ENCODE measurements at places on chromosomes 7 and 10.
A peak's percentile ranks its signal among the peaks of the same experiment; 100 is the strongest.

- no peak for DNase-seq
Observed at GRCh38 chr10:6231730-6232129, 29.0 kb downstream of the PFKFB3 start.

- no peak for DNase-seq
Observed at GRCh38 chr7:99628471-99629465, 12.0 kb downstream of the ZSCAN25 start.

GRCh38 chr7:8261711-8262695 lies at the start of gene ICA1:
Gene ICA1, minus strand, starts transcription at chr7:8262167. Its CDS starts 26,241 bp downstream, at chr7:8235926.
- DNase-seq: peak; percentile 61

DNA sequence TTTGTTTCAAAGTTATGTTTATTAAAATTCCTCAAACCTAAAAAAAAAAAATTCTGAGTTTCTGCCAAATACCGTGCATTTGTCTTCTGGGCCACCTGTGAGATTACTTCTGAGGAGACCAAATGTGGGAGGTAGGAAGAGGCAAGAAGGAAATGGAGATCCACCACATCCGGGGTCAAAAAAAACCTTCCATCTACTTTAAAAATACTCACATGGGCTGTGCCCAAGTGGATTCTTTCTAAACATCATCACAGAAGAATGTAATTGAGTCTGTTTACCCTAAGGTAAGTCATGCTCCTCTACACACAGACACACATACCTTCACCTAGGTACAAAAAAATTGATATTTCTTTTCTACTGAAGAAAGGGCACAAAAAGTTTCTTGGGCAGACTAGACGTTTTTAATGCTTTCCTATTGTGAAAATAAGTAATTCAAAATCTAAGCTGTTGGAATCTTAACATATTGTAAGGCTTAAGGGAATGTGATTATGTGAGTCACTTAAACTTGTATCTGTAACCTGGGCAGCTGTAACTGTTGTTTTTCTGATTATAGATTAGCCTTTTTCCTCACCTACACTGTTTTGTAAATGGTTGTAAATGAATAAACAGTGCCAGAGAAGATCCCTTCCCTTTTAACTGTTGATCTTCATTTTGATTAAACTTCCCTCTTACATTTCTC lies 19.1 kb upstream of the SPOCK2 start:
- no peak for DNase-seq

DNA sequence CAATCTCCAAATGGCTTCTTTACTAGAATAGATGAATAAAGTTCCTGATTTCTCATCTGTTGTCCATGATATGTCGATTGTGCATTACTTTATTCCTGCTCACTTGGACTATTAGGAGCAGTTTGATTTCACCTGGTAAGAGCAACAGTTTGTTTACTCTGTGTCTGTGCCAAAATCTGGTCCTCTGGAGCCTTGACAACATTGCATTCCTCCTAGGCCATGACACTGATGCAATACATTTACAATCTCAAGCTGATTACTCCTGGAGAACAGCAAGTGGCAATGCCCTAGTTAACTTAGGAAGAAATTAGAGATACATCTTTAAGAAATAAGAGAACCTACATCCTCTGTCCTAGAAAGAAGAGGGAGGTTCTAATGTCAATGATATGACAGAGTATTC lies 71.8 kb downstream of the SGCE start:
- no peak for DNase-seq

GRCh38 chr7:140016540-140016939 lies 46.2 kb downstream of the PARP12 start:
- no peak for DNase-seq

- DNase-seq: no peak
Observed at GRCh38 chr7:1941464-1942242, 271.6 kb downstream of the ELFN1 start.

- no peak for DNase-seq
Observed at GRCh38 chr7:516216-516605, 3.4 kb downstream of the PDGFA start.

DNA sequence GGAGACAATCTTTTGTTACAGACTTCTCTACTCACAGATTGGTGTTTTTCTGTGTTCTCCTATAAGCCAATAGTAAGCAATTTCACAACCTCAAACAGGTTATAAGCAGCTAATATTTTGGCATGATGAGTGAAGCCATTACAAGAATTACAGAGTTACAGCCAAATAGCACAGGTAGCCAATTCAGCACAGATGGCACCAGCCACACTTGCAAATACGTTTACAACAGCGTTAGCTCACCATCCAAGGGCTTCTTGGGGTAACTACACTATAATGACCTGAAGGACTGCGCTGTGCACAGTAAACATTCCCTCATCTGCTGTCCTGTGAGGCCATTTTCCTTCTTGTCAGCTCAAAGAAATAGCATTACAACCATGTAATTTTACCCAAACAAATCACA lies 428.6 kb downstream of the TCERG1L start:
- no peak for DNase-seq

DNA sequence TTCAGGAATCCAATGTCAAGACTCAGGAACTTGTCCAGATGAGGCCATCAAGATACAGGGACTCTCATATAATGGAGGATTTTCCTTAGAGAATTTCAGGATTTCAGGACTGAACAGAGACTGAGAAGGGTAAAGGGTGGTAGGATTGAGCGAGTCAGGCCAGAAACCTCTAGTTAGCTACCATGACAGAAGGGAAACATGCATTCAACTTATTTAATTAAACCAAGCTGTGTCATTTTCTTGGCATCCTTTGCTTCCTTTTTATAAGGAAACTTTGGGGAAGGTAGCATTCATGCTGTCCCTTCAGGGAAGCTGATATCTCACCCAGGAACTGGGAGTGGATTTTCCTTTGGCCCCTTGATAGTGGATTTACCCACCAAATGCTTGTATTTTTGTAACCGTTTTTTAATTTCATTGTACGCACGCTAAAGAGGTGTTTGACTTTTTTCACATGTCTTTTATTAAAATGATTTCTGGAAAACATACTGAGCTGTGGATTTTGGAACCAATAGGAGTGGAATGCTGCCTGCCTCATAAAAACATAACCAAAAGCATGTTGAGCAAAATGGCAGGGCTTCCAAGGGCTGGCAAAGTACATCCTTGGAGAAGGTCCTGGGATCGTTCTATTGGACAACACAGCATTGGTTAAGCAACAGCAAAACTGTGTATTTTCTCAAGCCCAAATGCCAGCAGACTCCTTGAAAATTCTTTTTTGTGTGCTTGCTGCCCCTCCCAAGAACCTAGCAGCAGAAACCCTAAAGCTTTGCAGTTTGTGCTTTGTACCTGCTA lies 104.5 kb downstream of the CXCL12 start:
- DNase-seq: no peak

DNA sequence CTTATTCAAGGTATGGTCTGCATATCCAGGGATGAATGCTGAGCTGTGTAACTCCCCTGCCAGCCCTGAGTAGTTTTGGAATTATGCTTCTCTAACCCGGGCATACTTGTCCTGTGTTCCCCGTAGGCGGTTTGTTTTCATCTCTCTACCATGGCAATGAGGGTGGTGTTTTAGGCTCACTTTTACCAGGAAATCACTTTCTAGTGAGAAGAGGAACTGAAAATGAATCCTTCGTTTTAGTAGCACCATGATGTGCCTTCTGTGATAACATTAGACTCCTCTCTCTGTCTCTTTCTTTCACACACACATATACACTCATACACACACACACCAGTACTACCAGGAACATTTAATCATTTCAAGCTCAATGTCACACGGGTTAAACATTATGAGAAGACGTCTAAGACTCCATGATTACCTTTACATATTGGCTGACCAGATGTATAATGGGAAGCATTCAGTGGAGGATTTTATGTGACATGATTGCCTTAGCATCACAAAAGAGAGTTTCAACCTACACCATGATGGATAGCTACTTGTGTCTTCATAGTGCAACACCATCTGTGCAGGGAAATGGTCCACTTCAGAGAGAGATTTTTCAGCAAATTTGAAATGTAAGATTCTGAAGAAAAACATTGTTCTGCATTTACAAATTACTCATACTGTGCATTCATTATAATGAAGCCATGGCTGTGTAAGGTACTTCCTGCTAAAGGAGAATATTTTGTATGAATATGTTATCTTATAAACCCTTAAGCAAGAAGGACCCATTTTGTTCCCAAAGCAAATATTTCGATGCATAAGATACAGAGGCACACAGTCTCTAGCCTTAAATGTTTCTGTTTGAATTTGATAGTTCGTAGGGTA lies 31.0 kb upstream of the PFKP start:
- DNase-seq: no peak

- DNase-seq: no peak
Observed at GRCh38 chr7:100065452-100066186, 15.9 kb downstream of the ZNF3 start.

DNA sequence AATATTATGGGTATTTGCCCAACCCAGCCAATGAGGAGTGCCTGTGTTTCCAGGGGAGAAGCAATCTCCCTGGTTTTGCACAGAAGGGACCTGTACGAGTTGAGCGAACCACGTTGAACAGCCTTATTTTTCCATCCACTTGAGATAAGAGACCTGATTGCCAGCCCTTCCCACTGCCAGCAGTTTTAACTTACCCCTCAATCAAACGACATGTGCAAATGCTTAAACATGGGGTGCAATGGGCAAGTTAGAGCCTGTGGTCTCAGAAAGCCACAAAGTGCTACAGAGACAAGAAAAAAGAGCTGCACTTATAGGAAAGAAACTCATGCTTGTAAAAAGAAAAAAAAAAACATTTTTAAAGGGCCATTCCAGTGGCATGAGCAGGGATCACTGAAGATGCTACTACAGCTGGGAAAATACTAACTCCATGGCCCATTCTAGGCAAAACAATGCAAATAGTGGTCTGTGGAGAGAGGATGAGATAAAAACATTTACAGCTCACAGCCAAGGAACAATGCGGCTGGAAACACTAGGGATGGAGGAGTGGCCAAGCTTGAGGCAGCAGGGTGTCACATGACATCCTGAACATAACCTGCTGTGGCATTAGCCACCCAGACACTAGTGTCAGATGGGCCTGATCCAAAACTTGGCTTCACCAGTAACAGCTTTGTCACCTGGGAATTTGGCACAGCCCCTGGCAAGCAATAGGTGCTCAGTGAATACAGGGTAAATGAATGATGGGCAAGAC lies 162.8 kb downstream of the ELMO1 start:
- peak; percentile 5 for DNase-seq

- DNase-seq: no peak
Observed at GRCh38 chr7:100974021-100974420, 4.7 kb downstream of the MUC12 start.

- peak; percentile 7 for DNase-seq
Observed at GRCh38 chr10:17655567-17656146, 11.7 kb downstream of the STAM start.

GRCh38 chr10:54441275-54441674 lies 359.8 kb downstream of the PCDH15 start:
- no peak for DNase-seq

GRCh38 chr10:63940277-63940922 lies 419.2 kb downstream of the REEP3 start:
- DNase-seq: no peak

GRCh38 chr7:29005829-29006228 lies 47.7 kb upstream of the TRIL start:
- no peak for DNase-seq

DNA sequence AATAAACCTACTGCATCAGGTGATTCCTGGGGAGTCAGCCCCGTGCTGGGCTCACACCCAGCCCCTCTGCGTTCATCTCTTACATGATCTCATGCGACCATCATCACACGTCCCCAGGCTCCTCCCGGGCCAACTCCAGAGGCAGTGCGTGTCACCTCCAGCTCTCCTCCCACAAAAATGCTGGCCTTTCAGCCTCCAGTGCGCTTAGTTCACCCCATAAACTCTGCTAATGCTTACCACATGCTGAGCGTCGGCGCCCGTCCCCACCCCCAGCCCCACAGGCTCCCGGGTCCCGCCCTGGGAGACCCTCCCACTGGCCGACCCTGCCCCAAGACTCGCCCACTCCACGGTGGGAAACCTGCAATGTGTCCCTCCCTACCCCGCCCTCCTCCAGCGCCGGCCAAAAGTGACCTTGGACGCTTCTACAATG lies 816 bp upstream of the SDK1 start:
- DNase-seq: no peak

GRCh38 chr10:101076630-101077029 lies 14.8 kb downstream of the KAZALD1 start:
- no peak for DNase-seq

GRCh38 chr10:12559578-12560178 lies 210.3 kb downstream of the CAMK1D start:
- no peak for DNase-seq

GRCh38 chr7:74253835-74254128 lies 417 bp downstream of the RFC2 start:
- DNase-seq: no peak

- no peak for DNase-seq
Observed at GRCh38 chr10:44689368-44689767, 221.8 kb upstream of the TMEM72 start.

GRCh38 chr10:78162853-78163252 lies 129.2 kb downstream of the RPS24 start:
- no peak for DNase-seq

- no peak for DNase-seq
Observed at GRCh38 chr7:79593866-79594301, 140.4 kb upstream of the MAGI2 start.

DNA sequence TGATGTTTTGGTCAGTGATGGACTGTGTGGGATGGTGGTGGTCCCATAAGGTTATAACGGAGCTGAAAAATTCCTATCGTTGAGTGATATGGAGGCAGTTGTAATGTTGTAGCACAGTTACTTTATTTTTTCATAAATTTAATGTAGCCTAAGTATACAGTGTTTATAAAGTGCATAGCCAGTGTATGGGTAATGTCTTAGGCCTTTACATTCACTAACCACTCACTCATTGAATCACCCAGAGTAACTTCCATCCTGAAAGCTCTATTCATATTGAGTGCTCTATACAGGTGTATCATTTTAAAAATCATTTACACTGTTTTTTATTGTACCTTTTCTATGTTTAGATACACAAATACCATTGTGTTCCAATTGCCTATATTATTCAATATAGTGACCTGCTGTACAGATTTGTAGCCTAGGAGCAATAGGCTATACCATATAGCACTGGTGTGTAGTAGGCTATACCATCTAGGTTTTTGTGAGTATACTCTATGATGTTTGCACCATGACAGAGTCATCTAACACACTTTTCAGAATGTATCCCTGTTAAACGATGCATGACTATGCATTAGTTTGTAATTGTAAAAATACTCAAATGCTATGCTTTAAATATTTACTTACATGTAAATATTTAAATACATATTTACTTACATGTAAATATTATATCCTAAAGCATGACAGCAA lies 21.0 kb downstream of the PDCD4 start:
- DNase-seq: no peak

- no peak for DNase-seq
Observed at GRCh38 chr7:102211590-102212550, 74.8 kb upstream of the SH2B2 start.
